Smooth muscle cell of the brain vasculature (primary cell): ENCODE measurements at places on chromosomes 6 and 20.

GRCh38 chr6:170101281-170102035, 189.4 kb downstream of the DLL1 start:
- no peak for DNase-seq

DNA sequence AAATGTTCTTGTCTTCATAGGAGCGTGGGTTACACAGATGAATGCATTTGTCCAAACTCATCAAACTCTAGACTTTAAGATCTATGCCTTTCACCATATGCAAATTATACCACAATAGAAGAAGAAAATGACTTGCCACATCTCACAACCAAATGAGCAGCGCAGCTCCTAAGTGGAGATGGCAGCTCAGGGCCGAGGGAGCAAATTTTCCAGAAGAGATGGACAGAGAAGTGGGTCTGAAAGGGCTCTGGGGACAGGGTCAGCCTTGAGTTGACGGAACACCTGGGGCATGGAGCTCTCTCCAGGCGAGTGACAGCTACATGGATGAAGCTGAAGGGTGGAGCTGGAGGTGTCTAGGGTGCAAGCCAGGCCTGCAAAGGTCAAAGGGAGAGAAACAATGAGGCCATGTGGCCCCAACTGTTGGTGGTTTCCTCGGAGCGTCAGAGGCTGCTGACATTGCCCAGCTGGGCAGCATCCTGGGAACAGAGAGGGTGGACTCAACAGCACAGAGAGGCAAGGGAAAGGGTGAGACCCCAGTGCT, 228.3 kb downstream of the NRN1 start:
- DNase-seq, result no peak

GRCh38 chr6:120671519-120671918, 662.8 kb downstream of the TBC1D32 start:
- no peak for DNase-seq

DNA sequence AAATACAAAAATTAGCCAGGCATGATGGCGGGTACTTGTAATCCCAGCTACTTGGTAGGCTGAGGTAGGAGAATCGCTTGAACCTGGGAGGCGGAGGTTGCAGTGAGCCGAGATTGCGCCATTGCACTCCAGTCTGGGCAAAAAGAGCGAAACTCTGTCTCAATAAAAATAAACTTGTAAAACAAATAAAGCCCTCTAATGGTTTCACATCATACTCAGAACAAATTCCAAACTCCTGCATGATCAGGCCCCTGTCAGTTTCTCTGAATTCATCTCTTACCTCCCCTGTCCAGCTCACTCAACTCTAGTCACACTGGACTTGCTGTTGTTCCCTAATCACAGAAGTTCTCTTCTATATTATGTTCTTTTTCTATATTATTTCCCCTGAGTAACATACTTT, 43.1 kb upstream of the SGK1 start:
- no peak for DNase-seq

DNA sequence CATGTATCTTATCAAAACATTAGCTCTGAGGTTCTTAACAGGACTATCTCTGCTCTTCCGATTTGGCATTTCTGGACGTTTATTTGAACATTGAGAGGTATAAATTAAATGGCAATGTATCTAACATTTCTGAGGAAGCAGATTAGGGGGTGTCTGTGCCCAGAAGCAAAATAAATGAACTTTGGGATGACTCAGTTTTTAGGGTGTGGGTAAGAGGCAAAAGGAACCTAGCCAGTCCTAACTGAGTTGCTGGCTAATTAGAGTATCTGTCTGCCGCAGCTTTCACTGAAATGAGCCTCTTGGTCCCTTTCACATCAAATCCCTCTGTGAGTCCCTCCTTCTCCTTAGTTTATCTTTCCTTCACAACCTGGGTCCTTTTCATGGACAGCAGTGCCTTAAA, 1.1 kb downstream of the RNF144B start:
- no peak for DNase-seq

DNA sequence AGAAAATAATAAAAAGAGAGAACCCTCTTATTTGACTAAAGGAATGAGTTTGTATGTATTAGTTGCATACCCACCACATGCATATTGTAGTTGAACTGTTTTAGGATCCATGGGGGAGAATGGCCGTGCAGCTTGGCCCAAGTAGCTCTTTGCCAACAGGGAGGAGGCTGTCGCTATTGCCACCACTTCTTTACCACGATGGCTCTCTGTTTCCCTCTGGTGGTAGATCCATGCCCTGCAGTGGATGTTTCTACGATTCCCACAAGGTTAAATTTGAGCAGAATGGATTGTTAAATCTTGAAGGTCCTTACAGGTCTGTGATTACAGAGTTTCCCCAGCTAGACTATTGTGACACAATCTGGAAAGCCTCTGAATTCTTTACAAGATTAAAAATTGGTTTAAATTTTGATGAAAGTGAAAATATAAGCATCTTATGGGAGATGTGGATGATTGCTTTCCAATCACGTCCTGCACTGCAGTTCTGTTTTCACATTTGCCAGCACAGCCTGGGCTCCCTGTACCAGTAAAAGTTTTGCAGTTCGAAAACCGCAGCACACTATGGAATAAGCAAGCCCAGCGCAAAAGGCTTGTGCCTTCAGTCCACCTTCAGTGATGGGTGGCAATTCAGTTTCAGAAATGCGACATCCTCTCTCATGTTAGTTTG, 34.4 kb upstream of the FNDC1 start:
- DNase-seq, result peak; percentile 13

- no peak for DNase-seq
Measured at GRCh38 chr6:37030599-37030998, 25.1 kb downstream of the FGD2 start.

DNA sequence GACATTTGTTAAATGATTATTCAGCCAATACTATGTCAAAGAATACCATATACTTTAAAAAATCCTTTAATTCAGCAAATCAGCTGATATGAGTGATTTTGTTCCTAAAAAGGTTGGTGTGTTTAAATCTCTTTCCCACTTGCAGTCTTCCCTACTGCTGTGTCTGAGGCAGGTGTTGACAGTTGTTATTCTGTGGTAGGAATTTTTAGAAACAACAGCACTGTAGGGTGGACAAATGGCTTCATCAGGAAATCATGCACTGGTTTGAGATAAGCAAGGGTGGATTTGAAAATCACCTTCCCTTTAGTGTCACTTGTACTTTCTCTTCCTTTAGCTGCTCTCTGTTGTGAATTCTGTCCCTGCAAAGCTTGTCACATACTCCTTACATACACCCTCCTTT, 213.7 kb upstream of the SGK1 start:
- DNase-seq, result no peak

DNA sequence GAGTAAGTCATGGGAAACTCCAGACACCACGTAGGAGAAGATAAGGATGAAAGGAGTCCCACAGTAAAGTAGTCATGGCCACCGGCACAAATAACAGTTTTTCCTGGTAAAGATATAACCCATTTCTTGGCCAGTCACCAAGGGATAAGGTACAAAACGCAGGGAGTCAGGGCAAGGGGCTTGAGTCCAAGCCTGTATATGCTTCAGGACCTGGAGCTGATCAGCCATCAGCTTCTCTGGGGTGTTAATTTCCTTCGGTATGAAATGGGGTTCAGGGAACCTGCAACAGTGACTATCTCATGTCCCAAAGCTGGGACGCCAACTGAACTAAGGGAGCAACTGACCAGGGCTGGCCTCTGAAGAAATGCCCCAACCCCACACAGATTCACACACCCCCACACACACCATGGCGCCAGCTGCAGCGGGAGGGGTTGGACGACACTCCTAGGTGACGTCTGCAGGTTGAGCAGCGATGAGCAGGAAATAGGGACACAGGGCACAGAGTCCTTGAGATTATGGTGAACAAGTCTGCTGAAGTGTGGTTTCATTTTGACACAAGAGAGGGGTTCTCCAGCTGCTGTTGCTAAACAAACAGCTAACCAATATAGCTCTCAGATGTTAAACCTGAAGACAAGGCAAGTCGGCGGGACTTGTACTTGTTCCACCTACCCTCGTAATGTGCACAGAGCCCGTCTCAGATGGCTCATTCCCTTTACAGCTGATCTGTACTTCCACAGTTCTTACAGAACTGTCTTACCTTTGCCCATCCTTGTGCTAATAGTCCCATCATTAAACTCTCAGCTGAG, 7.4 kb upstream of the ADTRP start:
- no peak for DNase-seq

GRCh38 chr6:73798592-73798991, 102.6 kb downstream of the CD109 start:
- peak; percentile 49 for DNase-seq

GRCh38 chr6:168078175-168078942, 653 bp downstream of the FRMD1 start:
- DNase-seq, result no peak

DNA sequence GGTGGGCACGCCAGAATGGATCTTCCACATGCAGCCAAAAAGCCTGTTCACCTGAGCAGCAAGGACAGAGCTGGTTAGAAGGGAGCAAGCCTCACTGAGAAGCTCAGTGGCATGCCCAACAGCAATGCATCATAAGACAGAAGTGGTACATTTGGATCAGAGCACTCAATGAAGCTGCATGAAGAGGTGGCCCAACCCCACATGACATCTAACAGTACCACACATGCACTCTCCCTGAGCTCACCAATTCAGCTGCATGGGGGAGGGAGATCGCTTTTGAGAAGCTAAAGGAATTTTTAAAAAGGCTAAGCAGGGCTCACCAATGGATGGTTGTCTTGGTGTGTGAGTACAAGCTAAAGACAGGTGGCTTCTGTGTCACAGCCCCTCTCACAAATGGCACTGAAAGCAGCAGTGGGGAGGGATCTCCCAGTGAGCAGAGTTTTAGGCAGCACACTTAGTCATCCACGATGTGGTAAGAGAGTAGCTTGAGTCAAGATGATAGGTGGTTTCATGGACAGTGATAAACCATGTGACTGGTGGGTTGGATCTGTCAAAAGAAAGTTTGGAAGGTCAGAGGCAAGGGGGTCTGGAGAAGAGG, 166.6 kb upstream of the TAB2 start:
- DNase-seq, result no peak

DNA sequence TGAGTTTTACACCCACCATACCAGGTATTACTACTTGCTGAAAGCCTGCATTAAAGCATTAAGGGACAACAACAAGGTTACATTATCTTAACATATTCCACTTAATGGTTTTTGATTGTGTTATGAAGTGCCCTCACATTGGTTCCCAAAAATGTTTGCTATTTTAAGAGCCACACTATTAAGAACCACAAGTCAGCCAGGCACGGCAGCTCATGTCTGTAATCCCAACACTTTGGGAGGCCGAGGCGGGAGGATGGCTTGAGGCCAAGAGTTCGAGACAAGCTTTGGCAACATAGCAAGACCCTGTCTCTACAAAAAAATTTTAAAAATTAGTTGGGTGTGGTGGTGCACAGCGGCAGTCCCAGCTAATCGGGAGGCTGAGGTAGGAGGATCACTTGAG, 28.2 kb downstream of the ATXN1 start:
- no peak for DNase-seq

- DNase-seq, result no peak
Measured at GRCh38 chr20:11372876-11373790, 544.6 kb upstream of the BTBD3 start.

DNA sequence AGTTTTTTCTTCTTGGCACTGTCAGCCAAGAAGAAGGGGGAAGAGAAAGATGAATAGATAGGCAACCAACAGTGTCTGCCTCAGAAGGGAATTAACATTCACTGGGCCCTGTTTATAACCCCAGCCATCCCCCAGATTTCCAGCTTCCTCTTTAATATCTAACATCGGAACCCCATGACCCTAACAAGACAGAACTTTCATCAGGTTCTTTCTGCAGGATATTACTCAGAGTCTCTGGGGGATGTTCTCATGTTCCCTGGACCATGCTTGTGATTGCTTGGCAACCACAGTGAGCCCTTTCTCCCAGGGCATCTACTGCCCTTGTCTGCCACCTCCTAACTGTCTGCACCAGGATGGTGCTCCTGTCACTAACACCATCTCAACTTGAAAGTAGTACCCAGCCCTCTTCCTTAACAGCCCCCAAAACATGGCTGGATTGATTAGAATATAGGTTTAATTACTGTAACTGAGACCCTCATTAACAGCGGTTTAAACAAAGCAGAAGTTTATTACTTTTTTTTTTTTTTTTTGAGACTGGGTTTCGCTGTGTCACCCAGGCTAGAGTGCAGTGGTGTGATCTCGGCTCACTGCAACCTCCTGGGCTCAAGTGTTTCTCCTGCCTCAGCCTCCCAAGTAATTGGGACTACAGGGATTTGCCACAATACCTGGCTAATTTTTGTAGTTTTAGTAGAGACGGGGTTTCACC, 12.0 kb upstream of the PTPN1 start:
- DNase-seq, result no peak

GRCh38 chr6:137473598-137473997, 20.6 kb downstream of the OLIG3 start:
- no peak for DNase-seq
